Endodermal cell (in vitro differentiated cells): ENCODE measurements at places on chromosomes 4 and X.

- DNase-seq, result no peak
Measured at GRCh38 chrX:11461201-11462001, 168.2 kb downstream of the AMELX start.

DNA sequence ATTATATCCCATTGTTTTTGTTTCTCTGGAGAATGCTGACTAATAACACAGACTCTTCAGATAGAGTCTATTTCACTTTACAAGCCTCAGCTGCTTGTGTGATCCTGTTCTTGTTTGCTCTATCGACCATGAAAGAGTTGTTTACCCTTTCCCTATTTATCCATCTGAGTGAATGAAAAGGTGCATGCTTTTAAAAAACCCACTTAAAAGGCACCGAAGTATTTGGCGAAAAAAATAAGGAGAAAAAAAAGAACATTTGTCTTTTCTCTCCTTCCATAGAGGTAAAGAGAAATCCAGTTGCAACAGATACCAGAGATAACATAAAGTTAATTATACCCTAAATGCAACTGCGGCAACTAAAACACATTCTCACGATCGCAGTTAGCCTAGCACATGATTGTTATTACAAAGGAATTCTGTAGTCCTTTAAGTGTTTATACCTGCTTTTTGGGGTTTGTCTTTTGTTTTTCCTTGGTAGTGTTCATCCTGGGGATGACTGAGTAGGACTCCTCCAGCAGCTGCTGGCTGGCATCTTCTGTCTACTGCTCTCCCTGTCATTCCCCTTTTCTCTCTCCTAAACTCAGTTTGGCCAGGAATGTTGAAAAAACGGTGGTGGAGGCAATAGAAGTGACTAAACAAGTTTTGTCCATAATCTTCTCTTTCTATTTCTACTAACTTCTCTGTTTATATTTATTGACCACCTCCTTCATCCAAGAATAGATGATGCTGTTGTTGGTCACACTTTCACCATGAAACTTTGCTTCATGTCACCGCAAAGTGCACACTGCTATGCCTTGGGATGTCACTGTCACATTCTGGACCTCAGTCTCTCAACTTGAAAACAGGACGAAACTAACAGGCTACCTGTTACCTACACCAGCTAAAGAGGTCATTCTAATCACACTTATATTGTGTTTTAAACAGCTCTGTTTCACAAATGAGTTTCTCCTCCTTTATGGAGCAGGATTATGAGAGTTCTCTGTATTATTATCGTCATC lies 41.9 kb upstream of the FRAS1 start:
- DNase-seq, result no peak

- DNase-seq, result no peak
Measured at GRCh38 chr4:120755864-120756263, 166.7 kb downstream of the PRDM5 start.

- no peak for DNase-seq
Measured at GRCh38 chr4:110953898-110954297, 331.0 kb upstream of the PITX2 start.

DNA sequence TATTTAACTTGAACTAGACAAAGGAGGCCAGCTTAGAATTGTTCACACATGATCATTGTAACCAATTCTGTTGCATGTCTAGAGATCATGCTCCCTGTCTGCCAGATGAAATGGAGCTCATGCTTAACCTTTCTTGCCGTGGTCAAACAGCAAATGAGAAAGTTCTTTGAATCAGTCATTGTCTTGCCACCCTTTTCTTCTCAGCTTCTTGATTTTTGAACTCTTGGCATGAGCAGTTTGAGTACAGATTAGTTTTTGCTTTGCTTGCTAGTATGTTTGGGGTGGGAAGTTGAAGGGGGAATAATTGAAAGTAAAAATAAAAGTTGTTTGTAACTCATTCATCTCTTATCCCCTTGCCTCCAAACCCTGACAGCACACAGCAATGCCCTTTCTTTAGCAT lies 4.7 kb downstream of the MTM1 start:
- DNase-seq, result no peak
